GM18507 (cell line): ENCODE measurements at places on chromosomes 11 and 22.

DNA sequence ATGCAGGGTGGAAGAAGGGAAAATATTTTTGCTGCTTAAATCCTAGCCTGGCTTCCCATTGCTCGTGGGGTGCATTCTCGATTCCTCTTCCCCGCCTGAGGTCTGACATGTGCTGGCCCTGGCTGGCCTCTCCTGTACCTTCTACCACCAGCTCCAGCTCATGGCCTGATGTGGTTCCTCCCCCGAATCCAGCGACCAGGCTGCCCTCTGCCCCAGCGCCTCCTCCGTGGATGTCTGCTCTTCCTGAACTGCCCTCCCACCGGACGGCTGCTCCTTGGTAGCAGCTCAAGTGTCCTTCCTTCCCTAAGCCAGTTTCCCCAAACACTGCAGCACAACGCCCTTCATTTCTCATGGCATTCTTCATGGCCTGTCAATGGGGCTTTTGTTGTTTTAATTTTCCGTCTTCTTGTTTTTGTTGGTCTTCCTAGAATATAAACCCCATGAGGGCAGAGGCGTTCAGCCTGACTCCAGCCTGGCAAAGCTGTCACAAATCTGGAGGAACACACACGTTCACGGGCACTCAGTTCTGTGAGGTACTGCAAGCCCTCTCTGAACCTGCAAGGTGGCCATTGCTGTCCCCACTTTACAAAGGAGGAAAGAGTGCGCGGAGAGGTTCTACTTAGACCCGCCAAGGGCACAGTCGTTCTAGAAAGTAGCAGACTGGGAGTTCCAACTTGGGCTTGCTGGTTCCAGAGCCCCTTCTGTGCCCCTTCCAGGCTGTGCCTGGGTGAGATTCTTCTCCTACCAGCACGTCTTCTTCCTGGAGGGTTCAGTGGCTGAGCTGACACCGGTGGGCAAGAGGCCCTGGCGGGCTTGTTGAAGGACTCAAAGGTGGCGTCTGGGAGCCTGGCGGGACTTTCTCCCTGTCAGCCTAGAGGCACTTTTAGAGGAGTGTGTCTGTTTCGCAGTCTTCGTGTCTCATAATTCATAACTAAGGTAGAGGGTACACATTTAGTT lies 953 bp upstream of the LRP5 start:
- no peak for DNase-seq

GRCh38 chr22:22591348-22592299 lies 32.6 kb upstream of the PRAME start:
- DNase-seq: no peak

DNA sequence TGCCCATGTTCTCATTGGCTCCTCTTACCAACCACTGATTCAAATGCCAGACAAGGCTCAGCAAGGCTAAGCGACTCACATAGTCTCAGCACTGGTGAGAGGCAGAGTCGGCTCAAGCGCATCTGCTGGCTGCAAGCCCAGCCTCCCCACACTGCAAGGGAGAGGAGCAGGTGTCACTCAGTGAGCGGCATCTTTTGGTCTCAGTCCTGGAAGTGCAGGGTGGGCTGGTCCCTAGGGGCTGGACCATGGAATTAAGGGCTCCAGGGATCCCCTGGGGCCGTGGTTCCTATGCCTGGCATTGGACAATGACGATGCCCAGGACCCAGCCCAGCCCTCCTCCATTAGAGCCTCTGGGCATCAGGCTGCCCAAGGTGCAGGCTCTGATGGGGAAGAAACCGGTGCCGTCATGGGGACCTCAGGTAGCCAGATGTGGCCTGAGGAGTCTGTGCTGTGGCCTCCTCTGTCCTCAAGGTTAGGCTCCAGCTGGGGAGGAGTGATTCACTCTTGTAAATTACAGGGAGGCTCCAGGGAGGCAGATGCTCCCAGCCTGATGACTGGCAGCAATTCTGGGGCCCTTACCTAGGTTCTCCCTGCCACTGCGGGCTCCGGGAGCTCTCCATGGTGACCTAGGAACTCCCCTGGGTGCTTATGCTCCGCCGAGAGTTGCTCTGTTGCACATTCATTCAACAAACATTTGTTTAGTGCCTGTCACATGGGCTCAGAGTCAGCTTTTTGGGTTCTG lies 28.0 kb downstream of the FADS2 start:
- no peak for DNase-seq

DNA sequence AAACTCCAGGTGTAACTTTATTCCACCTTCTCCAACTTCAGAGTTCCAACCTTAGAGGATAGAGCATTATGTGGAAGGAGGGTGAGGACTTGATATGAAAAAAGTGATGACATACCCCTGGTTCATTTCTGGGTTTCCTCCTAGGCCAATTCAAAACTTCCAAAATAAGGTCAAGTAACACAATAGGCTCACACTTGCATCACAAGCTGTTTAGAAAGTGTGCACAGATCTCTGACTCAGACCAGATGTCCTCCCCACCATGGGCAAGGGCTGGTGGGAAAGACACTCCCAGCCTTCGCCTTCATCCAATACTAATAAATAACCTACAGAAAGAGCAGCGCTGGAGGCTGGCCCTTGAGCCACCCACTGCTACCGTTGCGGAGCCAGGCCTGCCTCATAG lies 5.8 kb upstream of the BUD13 start:
- no peak for DNase-seq

DNA sequence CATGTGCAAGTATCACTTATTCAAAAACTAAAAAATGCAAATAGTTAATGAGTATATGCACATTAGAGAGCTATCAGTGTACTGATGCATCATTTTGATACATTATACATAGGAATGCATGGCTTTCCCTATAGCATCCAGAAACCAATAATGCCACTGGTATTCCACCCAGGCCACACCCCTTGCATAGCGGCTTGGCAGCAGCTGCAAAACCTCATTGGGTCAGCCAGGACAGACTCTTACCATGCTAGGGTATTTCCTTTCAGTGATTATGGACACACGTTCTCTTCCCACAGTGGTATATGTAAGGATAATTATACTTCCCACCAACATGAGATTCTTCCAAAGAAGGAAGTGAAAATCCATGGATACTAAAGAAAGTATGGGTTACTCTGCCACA lies 145.9 kb upstream of the PITPNB start:
- no peak for DNase-seq

- no peak for DNase-seq
These were observed 389.1 kb downstream of the AASDHPPT start for GRCh38 chr11:106466521-106467080.

DNA sequence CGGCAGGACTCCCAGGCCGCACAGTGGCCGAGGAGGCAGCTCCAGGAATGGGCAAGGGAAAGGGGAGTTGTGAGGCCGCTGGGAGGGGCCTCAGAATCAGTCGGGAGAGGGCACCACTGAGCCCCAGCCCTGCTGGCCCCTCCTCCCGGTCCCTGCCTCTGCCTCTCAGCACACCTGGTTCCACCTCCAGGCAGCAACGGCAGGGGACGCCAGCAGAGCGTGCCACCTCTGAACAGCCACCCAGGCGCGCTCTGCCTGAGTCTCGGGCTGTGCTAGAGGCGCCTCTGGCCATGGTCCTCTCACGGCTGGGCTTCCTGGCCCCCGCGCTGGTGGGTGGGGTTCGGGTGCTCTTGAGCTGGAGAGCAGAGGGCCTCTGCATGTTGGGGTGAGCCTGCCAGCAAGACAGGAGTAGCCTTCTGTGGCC lies 33.0 kb downstream of the MOB2 start:
- peak; percentile 72 for DNase-seq

DNA sequence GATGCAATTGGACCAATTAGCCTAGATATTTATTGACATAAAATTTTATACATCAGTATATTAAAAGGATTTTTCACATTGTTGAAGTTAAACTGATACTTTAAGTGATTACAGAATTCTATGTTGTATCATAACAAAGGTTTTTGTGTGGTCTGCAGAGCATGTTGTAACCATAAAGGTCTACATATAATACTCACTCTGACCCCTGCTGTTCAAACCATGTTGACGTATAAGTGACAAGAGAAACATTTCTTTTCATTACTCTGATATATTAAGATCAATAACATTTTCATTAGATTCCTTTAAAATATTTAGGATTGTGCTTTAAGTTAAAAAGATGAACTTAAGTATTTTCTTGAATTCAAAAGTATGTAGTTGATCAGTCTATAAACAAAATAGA lies 63.9 kb downstream of the GAS2 start:
- DNase-seq: no peak

- no peak for DNase-seq
These were observed 26.2 kb upstream of the PDE3B start for GRCh38 chr11:14617241-14618027.

DNA sequence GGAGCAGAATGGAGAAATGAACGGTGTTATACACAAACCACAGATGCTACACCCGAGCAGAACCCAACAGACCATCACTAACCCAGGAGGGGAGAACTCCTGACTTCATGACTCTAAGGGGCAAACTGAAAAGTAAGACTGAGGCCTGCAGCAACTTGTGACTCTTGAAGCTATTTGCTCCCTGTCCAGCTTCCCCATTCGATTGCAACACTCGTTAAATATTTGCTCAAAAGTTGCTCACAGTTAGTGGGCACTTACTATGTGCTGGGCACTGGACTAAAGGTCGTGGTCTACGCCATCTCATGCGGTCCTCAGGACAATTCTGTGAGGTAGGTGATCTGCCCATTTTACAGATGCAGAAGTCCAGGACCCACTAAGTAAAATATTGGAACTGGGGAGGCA lies 9.5 kb upstream of the ADA2 start:
- DNase-seq: no peak
